Uterus (tissue), 4 donors: ENCODE measurements at places on chromosomes 2 and 18.

DNA sequence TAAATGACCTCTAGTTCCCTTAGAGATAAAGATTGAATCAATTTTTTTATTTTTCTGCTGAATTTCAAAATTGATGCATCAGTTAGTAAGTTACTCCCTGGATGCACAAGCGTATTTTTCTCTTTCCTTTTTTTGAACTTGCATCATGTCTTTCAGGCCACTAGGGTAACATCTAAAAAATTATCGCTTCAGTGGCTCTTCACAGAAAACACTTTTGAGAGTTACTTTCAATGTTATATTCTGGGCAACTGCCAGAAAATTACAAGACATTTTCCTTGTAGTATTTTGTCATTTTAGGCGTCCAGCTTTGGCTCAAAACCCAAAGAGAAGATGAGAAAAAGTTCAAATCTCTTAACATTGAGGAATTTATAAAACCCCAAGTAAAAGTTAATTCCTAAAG is 59.8 kb downstream of the DSEL start:
- no peak for DNase-seq

DNA sequence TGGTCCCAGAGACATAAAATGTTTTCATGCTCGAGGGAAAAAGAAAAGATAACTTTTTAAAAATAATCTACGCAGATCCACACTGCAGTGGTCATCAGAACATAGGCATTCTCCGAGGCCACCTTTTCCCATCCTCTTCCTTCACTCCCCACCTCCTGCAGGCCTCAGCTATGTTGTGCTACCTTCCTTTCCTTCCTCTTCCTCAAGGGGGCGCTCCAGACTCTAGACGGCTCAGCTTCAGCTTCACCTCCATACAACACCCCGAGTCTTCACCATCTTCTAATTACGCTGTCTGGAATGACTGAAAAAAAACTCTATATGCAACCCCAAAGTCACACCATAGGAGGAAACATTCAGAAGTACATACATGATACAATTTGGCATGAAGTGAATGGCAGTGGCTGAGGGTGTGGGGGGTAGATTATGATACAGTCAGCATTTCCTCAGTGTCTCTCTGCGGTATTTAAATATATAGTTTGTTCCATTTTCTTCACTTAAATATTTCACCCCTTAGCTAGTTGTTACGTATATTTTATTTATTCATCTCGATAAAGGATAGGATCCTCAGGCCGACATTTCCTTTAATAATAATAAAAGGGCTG is 583.6 kb downstream of the IRS1 start:
- peak; percentile 24 for DNase-seq

DNA sequence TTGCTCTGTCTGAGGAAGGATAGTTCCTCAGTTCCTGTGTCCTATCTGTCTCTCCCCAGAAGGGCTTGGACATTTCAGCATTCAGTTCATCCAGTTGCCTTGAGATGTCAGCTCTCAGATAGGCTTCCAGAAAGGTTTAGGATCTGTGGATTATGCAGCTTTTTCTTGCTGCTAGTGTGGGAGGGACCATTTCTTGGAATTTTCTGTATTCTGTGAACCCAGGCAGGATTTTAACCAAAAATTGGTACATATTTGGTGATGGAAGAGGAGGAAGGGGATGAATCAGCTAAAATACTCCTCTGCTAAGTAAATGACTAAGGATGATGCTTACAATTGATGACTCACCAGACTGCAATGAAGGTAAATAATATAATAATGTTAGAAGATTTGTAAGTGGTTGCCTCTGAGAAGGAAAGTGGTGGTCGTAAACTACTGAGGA is 58.6 kb upstream of the DOCK10 start:
- no peak for DNase-seq

DNA sequence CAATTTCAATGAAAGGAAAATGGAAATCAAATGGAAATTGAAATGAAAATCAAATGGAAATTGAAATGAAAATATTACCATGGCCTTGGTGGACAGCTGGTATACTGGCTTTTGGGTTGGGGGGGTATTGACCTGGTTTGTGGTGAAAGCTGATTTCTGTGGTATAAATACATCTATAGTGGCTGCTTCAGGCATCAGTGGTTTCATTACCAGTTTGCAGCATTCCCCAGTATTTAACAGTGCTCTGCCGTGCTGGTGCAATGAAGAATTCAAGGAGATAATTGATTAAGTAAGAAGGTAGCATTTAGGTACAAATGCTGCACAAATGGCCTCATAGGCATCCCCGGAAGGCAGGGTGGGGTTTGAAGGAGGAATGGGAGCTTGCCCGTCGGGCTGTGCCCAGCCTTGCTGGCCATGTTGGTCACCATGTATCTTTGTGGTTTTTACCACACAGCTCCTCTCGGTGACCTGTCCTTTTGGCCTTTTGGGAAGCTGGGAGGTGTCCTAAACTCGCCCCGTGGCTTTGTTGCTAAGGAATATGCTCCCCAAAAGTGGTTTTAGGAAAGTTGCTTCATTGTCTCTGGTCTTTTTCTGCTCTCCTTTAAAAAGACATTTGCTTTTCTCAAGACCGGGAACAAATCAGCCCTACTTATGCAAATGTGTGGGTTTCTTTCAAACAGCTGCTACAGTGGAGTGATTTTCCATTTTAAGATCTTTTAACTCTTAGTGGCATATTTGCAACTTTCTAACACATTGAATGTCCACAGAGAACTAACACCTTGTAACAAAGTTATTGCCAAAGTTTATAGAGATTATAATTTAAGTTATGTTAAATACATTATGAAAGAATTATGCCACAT is 28.6 kb downstream of the SNTG2 start:
- DNase-seq = no peak

DNA sequence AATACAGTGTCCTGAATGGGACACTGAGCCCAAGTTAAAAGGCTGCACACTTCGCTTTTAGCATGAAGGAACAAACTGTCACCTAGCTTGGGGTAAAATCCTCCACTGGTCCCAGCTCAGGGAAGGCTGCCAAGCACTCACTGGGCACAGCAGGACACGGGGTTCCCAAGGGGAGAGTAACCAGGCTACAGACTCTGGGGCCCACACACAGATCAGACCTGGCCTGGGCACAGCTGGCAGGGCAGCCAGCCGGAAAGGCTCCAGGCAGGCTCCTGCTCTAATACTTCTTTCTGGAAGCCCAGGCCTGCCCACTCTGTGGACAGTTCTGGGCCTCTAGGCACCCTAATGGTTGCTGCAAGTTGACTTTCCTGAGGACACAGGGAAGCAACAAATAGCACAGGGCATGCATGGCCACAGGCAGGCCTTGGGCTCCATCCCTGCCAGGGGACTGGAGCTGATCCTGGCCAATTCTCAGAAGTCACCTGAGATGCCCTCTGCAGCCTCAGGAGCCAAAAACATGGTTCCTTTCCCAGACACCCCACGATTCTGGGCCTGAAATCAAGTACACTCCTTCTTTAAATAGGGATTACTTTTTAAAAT is 18.7 kb upstream of the SULT1C3 start:
- no peak for DNase-seq

DNA sequence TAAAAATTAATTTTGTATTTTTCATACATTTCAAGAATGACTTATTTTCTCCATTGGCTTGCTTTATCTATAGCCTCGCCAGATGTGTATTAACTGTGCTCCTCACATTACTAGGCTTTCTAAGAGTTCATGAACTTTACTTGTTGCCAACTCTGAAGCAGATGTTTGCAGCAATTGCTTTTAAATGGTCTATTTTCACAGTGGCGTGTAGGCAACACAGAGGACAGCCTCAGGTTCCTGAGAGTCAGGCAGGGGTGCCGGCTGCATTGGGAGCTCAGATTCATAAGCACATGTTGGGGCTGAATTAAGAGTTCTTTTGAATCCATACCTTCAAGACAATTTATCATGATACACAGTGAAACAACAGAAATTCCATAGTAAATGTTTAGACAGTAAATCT is 179.2 kb upstream of the PXDN start:
- DNase-seq = no peak

GRCh38 chr18:79784965-79785770 is 12.6 kb upstream of the KCNG2 start:
- DNase-seq = no peak
